T-helper 17 cell (primary cell): ENCODE measurements at places on chromosomes 2 and 18. TPM values are rescaled to one million over a fixed set of nuclear protein-coding genes. Genes with fewer than 3 reads are reported as not detected.
A peak's percentile ranks its signal among the peaks of the same experiment; 100 is the strongest.

- no peak overlapping the region for H3K4me3 ChIP-seq
- DNase-seq: no peak
- H3K27me3 ChIP-seq: no peaks in the 10 kb centered on the region
- peak overlapping the region; percentile 24 for H3K27ac ChIP-seq
Observed at GRCh38 chr18:12597760-12598159, 60.1 kb downstream of the SPIRE1 start.

DNA sequence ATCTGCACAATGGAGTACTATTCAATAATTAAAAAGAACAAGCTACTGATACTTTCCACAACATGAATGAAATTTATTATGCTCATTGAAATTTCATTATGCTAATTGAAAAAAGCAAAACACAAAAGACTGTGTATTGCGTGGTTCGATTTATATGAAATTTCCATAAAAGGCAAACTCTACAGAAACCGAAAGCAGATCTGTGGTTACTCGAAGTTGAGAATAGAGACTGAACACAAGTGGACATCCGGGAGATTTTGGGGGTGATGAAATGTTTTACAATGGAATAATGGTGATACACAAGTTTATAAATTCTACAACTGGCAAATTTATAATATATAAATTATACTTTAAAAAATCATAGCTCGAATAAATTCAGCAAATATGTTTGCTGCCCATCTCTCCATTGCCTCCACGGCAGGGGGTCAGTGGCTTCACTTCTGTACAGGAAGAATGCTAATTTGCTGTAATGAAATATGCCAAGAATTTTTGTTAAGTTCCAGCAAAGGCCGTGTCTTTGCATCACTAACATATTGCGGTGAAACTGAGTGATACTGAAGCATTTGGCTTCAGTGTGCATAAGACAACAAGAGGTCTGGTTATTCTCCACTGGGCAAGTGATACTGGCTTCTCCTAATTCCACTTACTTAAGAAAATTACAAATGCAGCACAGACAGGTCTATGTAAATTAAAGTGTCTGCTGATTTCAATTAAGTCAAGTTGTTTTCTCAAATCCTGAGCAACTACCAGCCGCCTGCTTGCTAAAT is 96.7 kb downstream of the TMEM163 start:
- H3K36me3 ChIP-seq: no peaks in the 10 kb centered on the region
- H3K4me1 ChIP-seq: peaks cover 6% of the 10 kb centered on the region
- H3K4me3 ChIP-seq: no peak overlapping the region
- H3K27me3 ChIP-seq: peaks cover 9% of the 10 kb centered on the region
- DNase-seq: no peak

DNA sequence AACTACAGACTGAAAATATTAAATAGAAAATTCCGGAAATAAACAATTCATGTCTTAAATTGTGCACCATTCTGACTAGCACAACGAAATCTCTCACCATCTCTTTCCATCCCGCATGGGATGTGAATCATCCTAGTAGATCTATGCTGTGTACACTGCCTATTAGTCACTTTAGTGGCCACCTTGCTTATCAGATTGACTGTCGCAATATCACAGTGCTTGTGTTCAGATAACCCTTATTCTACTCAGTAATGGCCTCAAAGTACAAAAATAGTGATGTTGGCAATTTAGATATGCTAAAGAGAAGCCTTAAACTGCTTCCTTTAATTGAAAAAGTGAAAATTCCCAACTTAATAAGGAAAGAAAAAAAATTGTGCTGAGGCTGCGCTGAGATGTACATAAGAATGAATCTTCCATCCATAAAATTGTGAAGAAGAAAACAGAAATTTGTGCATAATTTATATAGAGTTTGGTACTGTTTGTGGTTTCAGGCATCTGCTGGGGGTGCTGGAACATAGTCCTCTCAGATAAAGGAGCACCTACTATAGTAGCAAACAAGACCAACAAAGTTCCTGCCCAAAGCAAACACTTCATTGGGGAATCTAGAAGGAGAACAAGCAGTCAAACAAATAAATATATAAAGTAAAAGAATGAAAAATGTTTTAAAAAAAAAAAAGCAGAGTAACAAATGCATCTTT is 12.0 kb downstream of the PSMD1 start:
- no peak for DNase-seq
- H3K4me3 ChIP-seq: no peak overlapping the region
- H3K27ac ChIP-seq: no peak overlapping the region
- H3K4me1 ChIP-seq: peaks cover 2% of the 10 kb centered on the region
- peaks cover 9% of the 10 kb centered on the region for H3K36me3 ChIP-seq

DNA sequence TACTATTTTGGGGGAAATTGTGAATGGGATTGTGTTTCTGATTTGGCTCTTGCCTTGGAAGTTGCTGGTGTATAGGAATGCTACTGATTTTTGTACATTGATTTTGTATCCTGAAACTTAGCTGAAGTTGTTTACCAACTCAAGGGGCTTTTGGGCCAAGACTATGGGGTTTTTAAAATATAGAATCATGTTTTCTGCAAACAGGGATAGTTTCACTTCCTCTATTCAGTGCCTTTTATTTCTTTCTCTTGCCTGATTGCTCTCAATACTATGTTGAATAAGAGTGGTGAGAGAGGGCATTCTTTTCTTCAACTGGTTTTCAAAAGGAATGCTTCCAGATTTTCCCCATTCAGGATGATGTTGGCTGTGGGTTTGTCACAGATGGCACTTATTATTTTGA is 1383.8 kb upstream of the ACVR2A start:
- H3K36me3 ChIP-seq: no peaks in the 10 kb centered on the region
- H3K4me3 ChIP-seq: no peak overlapping the region
- no peaks in the 10 kb centered on the region for H3K4me1 ChIP-seq
- no peak overlapping the region for H3K27ac ChIP-seq

DNA sequence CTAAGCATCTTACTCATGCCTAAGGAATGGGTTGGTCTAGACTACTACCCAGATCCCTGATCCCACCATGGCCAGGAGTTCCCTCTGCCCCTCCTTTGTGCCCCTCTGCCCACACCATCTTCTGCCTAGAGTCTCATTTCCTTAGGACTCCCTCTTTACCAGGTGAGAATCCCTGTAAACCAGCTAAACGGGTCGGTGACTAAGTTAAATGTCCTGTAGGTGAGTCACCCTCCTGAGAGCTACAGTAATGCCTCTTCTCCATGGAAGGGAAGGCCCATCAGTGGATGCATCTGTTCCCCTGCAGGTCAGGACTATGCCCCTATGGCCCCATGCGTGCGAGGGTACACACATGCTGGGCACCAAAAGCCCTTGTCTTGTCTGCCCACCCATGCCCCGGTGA is 25.4 kb downstream of the PTGR3 start:
- H3K27me3 ChIP-seq: peaks cover 17% of the 10 kb centered on the region
- H3K27ac ChIP-seq: no peak overlapping the region
- H3K36me3 ChIP-seq: no peaks in the 10 kb centered on the region
- H3K4me1 ChIP-seq: peaks cover 6% of the 10 kb centered on the region
- H3K4me3 ChIP-seq: no peak overlapping the region

The AMER3 gene
- total RNA-seq: not detected

The GRB14 gene
- total RNA-seq: 0.91 TPM

GRCh38 chr2:54310961-54311360 is 54.9 kb upstream of the TSPYL6 start:
- no peaks in the 10 kb centered on the region for H3K4me1 ChIP-seq
- H3K27ac ChIP-seq: no peak overlapping the region
- H3K36me3 ChIP-seq: peaks cover 2% of the 10 kb centered on the region
- H3K27me3 ChIP-seq: no peaks in the 10 kb centered on the region
- H3K4me3 ChIP-seq: no peak overlapping the region

DNA sequence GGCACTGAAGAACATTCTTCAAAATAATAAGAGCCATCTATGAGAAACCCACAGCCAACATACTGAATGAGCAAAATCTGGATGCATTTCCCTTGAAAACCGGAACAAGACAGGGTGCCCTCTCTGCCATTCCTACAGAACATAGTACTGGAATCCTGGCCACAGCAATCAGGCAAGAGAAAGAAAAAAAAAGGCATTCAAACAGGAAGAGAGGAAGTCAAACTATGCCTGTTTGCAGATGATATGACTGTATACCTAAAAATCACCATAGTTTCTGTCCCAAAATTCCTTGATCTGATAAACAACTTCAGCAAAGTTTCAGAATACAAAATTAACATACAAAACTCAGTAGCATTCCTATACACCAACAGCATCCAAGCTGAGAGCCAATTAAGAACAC is 119.5 kb upstream of the PARD3B start:
- H3K36me3 ChIP-seq: no peaks in the 10 kb centered on the region
- H3K27ac ChIP-seq: no peak overlapping the region
- H3K4me1 ChIP-seq: no peaks in the 10 kb centered on the region
- peaks cover under 1% of the 10 kb centered on the region for H3K27me3 ChIP-seq
- no peak for DNase-seq

- H3K27me3 ChIP-seq: no peaks in the 10 kb centered on the region
- peaks cover 45% of the 10 kb centered on the region for H3K4me1 ChIP-seq
- peak overlapping the region; percentile 21 for H3K27ac ChIP-seq
- no peak for DNase-seq
- H3K4me3 ChIP-seq: peak overlapping the region; percentile 50
- H3K36me3 ChIP-seq: no peaks in the 10 kb centered on the region
Observed at GRCh38 chr18:46213295-46213694, 109.1 kb downstream of the HAUS1 start.

DNA sequence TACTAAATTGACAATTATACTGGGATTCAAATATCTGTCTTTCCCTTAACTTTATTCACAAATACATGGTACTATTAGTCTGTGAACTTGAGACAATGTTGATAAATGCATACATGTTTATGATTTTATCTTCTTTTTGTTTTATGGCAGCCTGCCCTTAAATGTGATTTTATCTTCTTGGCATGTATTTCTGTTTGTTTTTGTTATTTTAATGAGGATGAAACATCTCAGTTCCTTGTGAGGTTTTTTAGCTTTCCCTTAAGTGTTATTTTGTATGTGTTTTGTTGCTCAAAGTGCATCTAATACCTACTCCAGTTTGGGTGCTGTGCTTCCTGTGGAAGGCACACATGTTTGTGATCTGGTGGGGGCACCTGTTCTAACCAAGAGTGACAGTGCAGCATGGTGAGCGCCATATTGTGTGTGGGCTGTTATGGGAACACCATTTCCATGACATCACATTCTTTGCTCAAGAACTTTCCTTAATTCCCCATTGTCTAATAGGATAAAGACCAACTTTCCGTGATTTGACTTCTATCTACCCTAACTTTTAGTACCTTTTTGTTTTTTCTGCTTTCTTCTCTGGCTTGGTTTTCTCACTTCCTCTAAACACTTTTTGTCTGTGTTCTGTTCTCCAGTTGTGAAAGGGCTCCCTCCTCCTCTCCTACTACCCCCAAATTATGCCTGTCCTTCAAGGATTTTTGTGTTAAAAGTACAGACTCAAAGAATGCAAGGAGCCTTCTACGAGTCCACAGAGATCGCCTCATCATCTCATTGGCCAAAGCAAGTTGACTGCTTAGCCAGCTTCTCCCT is 162.1 kb upstream of the TTC39C start:
- no peak overlapping the region for H3K27ac ChIP-seq
- H3K27me3 ChIP-seq: peaks cover 6% of the 10 kb centered on the region
- H3K4me1 ChIP-seq: peaks cover 19% of the 10 kb centered on the region
- H3K4me3 ChIP-seq: no peak overlapping the region
- no peak for DNase-seq
